Activated T-helper 1 cell treated with anti-CD3 and anti-CD28 coated beads, Interleukin-12 subunit alpha, Interleukin-12 subunit beta, Interleukin-2, Interleukin-4 antibody, amounts not matched to agents 30 ng/mL and 10 ng/mL and 1 ng/mL, durations not matched to agents 14 hours and 24 hours and 36 hours (primary cell): ENCODE measurements at places on chromosomes 1 and 21. TPM values are rescaled to one million over a fixed set of nuclear protein-coding genes. Genes with fewer than 3 reads are reported as not detected.

The SLAMF7 gene
- total RNA-seq = 43.7 and 53.6 TPM in 2 replicates

DNA sequence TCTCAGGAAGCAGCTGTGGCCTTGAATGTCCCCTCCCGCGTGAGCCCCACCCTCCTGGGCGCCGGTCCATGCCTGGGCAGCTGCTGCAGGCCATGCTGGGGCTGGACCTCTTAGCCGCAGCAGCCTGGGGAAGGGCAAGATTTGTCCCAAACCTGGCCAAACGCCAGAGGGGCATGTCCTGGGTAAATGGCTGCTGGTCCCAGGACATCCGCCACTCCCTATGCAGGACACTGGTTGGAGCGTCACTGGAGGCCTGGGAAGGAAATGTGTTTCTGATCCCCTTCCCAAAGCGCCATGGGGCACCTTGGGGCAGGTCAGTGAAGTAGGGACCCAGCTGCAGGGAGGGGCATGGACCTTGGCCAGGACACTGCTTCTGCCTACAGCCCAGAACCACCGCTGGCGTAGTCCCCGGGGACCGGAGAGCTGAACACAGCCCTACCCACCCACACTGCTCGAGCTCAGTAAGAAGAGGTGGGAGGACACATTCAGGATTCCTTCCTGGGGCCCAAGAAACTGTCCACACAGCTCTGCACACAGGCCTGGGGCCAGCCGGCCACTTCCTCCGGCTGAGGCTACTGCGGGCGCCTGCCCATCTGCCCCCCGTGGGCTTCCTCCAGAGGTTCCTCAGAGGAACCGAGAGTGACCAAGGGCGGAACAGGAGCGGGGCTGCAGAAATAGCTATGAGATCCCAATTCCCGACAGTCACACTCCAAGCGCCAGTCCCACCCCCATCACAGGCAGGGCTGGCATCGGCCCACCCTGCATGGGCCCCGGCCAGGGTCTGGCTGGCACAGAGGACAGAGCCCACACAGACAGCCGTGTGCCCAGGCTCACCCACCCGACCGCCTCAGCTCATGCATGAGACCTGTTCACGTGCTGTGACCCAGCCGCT is 10.8 kb upstream of the PLEKHG5 start:
- DNase-seq = no peak
- H3K27ac ChIP-seq = no peak overlapping the region
- no peaks in the 10 kb centered on the region for H3K36me3 ChIP-seq
- no peak overlapping the region for H3K4me3 ChIP-seq
- no peaks in the 10 kb centered on the region for H3K4me1 ChIP-seq
- H3K27me3 ChIP-seq = peaks cover 19% of the 10 kb centered on the region

DNA sequence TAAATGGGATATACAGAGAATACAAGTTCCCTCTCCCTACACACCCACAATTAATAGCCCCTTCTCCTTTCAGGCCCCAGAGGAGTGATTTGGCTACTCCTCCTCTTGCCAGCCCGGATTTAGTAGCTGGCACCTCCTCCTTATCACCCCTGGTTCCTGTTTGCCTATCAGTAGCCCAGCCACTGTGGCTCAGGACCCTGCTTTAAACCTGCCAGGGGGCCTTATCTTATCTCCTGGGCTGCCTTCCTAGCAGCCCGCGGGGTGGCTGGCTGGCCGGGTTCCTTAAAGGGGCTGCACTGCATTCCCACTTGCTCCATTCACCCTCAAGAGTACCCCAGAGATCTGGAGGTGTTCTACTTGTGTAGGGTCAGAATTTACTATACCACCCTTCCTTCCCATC is 70.4 kb downstream of the PLEKHA6 start:
- no peak overlapping the region for H3K27ac ChIP-seq
- peaks cover 17% of the 10 kb centered on the region for H3K4me1 ChIP-seq
- H3K27me3 ChIP-seq = peaks cover 33% of the 10 kb centered on the region
- DNase-seq = no peak
- no peaks in the 10 kb centered on the region for H3K36me3 ChIP-seq

GRCh38 chr21:35861661-35862060 is 198.7 kb downstream of the SETD4 start:
- no peak overlapping the region for H3K27ac ChIP-seq
- H3K4me1 ChIP-seq = no peaks in the 10 kb centered on the region
- peaks cover 12% of the 10 kb centered on the region for H3K27me3 ChIP-seq
- H3K36me3 ChIP-seq = no peaks in the 10 kb centered on the region
- no peak for DNase-seq
